ENCODE measurements at places on chromosomes 7 and 10.

- DNase-seq, result no peak
Measured at GRCh38 chr7:47771336-47771989, 176.8 kb downstream of the PKD1L1 start.

DNA sequence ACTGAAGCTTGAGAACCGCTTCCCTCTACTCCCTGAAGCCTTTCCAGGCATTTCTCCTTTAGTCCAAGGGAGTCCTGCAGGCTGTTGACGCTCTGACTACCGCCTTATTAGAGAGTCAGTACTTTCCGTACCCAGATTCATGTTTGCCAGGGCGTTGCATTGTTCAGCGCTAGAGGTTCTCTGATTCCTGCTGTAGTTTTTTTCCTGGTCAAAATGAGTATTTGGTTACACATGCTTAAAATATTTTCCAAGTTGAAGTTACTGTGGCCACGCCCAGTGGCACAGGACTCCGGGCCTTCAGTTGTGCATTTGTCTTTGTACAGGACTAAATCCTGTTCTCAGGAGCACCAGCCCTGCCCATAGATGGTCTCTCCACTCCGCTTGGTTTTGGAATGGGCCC lies 7.9 kb downstream of the MTURN start:
- DNase-seq, result no peak

- no peak for DNase-seq
Measured at GRCh38 chr10:60171436-60172013, 218.2 kb downstream of the ANK3 start.

DNA sequence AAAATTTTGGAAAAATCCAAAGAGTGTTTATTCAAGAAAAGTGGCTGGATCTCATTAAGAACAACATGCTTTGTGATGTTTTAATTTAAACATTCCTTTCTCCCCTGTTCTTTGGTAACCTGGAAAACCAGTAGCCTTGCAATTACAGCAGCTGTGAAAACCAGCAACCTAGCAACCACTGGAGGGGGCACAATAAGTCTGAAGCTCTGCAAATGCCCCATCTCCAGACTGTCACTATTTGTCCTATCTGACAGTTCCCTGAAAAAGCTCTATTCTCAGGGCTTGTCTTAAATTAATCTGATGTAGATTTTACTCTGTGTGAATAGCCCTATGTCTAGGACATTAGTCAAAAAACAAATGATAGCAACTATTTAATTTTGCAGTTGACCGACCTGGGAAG lies 137.6 kb upstream of the THSD7A start:
- DNase-seq, result no peak

DNA sequence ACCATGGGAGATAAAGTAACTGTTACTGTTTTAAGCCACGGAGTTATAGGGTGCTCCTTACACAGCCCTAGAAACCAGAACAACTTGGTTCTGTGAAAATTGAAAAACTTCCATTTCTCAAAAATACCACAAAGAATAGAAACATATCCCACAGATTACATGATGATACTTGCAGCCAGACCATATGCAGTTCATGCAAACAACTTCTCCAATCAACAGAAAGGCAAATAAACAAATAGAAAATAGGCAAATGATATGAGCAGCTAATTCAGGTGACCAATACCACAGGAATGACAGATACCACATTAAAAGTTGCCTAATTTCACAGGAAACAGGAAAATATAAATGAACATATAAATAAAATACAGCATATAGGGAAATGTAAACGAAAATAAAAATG lies 297.5 kb downstream of the HTR7 start:
- DNase-seq, result no peak

- no peak for DNase-seq
Measured at GRCh38 chr7:6375348-6376101, 72.2 kb downstream of the DAGLB start.

DNA sequence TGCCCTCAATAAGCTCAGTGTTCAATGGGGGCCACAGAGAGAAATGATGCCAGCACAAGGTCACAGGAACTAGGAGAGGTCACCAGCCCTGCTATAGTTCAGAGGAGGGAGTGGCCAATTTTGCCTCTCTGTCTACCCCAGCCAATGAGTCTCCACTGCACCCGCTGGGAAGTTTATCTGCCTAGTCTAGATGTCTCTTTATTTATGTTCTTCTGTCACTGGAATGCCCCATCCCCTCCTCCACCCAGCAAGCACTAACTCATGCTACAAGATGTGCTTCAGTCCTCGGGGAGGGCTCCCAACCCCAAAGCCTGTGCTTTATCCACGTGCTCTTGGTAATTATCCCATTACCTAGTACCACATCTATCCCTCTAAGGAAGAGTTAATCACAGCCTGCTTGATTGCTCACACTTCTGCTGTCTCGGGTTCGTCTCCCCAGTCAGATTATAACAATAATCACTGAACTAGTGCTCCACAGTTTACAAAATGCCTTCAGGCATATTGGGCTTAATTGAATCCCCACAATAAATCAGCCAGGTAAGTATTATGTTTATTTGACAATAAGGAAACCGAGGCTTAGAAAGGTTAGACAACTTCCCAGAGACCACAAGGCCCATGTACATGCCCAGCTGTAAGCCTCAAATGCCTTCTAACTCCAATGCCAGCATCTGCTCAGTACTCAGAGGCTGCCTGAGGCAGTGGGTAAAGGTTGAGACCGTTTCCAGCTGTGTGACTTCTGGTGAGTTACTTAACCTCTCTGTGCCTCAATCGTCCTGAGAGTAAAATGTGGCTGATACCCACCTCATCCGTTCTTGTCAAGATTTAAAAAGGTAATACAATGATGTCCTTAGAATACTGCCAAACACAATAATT lies 3.9 kb downstream of the HIP1 start:
- no peak for DNase-seq

GRCh38 chr7:159064816-159065510 lies 79.7 kb downstream of the VIPR2 start:
- DNase-seq, result no peak

DNA sequence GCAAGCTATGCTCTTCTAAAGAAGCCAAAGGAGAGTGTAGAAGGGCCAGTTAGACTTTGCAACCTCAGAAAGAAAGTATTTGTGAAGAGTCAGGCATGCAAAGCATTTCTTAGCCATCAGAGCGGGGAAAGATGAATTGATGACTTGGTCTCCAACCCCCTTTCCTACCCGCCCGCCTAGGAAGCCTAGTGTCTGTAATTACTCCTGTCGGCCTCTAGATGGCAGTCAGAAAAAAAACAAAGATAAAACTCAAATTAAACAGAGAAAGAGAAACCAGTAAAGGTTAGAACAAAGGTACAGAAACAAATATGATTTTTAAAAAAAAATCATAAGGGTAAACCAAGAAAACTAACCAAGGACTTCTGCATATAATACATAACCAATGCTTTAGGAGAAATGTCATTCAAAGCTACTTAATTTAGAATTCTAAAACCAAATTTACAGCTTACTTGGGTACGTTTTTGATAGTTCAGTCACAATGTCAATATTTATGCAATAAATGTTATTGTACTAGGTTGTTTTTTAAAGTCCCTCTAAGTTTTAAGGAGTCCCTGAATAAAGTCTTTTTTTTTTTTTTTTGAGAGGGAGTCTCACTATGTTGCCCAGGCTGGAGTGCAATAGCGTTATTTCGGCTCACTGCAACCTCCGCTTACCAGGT lies 97.6 kb downstream of the LYZL1 start:
- DNase-seq, result no peak

GRCh38 chr7:98294798-98295382 lies 13.4 kb downstream of the BRI3 start:
- DNase-seq, result no peak

DNA sequence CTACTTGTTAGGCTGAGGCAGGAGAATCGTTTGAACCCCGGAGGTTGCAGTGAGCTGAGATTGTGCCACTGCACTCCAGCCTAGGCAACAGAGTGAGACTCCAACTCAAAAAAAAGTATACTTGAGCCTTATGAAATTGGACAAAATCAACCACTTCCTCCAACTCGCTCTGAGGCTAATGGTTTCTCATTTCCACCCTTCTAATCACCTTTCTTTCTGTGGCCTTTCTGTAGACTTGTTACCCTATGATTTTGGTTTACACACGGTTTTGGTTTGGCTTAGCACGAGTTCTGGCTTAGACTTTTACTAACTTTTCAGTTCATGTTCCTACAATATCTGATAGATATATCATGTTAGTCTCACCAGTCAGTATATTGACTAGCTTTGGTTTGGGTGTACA lies 152.0 kb downstream of the PHTF2 start:
- DNase-seq, result no peak

- DNase-seq, result peak; percentile 12
Measured at GRCh38 chr10:22581461-22581860, 132.9 kb downstream of the PIP4K2A start.

DNA sequence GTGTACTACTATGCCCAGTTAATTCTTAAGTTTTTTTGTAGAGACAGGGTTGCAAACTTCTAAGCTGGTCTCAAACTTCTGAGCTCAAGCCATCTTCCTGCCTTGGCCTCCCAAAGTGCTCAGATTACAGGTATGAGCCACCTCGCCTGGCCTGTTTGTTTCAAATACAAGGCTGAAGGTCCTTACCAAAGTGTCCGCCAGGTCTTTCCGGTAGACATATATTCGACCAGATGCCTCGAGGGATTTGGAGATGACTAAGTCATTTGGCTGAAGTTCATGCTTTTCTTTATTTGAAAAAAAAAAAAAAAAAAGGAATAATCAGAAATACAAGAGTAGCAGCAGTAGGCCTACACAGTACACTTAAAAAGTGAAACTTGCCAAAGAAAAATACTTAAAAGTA lies 204.5 kb upstream of the CDCA7L start:
- DNase-seq, result no peak

DNA sequence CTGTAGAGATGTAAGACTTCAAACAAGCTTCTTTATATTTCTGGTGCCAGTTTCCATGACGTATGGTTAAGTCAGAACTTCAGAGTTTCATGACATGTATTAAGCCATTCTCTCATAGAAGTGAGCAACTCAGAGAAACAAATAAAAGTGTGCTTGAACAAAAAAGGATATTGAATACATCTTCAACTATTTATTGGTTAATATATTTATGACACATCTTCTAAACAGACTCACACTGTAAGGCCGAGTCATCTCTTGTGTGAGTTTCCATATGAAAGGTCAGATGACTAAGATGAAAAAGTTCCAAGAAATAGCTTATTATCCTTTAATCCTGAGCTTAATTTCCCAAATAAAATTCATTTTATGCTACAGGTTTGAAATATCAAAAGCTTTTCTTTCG lies 105.5 kb upstream of the CSTF2T start:
- DNase-seq, result no peak

- no peak for DNase-seq
Measured at GRCh38 chr7:112880818-112881418, 90.7 kb upstream of the TMEM168 start.

GRCh38 chr10:124577651-124578050 lies 116.0 kb downstream of the LHPP start:
- DNase-seq, result no peak

- DNase-seq, result no peak
Measured at GRCh38 chr7:28145931-28146330, 34.7 kb downstream of the JAZF1 start.

- DNase-seq, result no peak
Measured at GRCh38 chr7:74584160-74584954, 73.2 kb upstream of the GTF2I start.

DNA sequence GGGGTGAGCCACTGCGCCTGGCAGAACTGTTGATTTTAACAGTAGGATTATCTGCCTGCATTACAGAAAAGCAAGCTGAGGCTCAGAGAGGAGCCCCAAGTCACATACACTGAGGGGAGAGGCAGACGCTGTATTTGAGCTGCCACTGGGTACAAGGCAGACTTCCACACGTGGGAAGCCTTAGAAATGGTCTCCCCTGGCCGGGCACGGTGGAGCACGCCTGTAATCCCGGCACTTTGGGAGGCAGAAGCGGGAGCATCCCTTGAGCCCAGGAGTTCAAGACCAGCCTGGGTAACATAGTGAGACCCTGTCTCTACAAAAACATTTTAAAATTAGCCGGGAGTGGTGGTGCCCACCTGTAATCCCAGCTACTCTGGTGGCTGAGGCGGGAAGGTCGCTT lies 902 bp upstream of the FZD9 start:
- DNase-seq, result no peak

DNA sequence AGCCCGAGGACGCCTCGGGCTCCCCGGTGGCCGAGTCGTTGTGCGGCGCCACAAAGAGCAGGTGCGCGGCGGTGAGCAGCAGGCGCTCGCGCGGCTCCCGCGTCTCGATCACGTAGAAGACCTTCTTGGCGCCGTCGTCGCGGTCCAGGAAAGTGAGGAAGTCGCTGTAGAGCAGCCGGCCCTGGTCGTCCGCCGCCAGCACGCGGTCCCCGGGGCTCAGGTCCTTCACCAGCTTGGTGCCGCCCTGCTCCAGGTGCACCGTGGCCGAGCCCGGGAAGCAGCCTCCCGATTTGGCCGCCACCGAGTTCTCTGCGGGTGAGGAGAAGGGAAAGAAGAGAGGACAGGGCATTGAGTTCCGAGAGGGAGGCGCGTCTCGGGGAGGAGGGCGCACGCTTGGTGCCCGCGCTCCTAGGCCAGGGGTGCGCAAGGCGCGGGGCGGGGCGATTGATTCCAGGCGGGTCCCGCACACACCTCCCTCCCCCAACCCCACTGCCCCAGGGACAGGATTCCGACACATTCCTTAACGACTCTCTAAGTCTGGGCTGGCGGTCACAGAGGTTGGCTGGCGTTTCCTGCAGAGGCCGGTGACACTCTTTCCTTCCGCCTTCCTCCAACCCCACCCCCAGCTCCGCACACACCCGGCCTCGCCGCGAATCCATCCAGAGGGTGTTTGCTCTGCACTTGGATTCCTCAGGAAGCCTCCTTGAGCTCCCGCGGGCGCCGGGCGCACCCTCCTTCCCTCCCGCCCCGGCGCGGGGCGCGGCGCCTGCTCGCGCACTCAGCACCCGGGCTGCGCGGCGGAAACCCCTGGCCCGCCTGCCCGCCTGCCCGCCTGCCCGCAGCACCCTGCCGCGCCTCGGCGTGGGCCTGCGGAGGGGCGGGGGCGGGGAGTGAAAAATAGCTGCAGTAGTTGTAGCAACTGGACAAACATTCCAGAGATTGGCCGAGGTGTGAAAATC lies 8.6 kb downstream of the SHH start:
- DNase-seq, result peak; percentile 4

- no peak for DNase-seq
Measured at GRCh38 chr7:116100626-116101025, 70.1 kb upstream of the TFEC start.
